ENCODE measurements at places on chromosomes 6 and 20. TPM values are rescaled to one million over a fixed set of nuclear protein-coding genes. Genes with fewer than 3 reads are reported as not detected.

LPA gene
- total RNA-seq: not detected

DNA sequence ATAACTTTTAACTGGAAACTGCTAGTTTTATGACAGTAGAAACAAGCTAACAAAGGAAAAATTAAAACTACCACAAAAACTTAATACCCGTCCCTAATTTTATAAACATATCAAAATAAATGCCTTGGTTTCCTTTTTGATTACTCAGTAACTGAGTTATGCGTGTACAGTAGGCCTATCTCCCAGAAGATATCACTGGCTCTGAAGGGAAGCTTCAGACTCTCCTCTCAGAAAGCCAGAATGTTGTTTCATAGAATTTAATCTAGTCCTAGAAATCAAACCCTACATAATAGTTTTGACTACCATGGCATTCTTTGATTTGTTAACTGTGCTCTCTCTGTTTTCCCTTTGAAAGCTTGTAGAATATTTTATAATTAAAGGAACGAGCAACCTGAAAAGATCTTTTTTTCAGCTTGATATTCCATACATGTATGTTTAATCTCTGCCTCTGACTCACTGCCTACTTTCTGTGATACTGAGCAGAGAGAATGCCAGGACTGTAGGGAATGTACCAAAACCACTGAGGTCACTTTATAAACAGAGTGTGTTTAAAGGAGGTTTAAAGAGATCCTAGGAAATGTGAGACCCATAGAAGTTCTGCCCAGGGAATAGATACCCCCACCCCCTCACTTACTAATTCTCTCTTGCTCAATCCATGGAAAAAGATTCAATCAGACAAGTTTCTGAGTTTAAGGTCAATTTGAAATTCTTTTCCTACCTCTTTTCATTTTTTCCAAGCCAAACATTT, 311.5 kb downstream of the HDGFL1 start:
- DNase-seq: peak; percentile 99

ZBTB2 gene
- total RNA-seq: 9.7 TPM

DDX43 gene
- total RNA-seq: 1.4 TPM

DNA sequence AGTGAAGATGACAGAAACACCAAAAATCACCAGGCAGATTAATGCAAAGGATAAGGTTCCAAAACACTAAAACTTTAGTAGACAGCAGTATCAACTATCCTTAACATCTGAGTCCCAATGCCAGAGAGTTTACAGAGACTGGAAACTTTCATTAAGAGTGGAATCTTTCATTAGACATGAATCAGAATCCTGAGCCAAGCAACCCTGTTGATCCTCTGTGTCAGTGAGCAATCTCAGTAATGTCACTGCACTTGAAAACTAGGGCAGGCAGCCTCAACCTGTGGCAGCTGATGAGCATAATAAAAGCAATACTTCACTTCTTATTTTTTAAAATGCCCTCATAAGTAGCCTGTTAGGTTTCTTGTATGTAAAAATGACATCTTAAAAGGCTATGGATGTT, 252.8 kb upstream of the PLN start:
- DNase-seq: no peak

- no peak for DNase-seq
These were observed 111.1 kb upstream of the KCNK16 start for GRCh38 chr6:39433630-39434029.

- DNase-seq: no peak
These were observed 82.7 kb downstream of the TBXT start for GRCh38 chr6:166084951-166085350.

DNA sequence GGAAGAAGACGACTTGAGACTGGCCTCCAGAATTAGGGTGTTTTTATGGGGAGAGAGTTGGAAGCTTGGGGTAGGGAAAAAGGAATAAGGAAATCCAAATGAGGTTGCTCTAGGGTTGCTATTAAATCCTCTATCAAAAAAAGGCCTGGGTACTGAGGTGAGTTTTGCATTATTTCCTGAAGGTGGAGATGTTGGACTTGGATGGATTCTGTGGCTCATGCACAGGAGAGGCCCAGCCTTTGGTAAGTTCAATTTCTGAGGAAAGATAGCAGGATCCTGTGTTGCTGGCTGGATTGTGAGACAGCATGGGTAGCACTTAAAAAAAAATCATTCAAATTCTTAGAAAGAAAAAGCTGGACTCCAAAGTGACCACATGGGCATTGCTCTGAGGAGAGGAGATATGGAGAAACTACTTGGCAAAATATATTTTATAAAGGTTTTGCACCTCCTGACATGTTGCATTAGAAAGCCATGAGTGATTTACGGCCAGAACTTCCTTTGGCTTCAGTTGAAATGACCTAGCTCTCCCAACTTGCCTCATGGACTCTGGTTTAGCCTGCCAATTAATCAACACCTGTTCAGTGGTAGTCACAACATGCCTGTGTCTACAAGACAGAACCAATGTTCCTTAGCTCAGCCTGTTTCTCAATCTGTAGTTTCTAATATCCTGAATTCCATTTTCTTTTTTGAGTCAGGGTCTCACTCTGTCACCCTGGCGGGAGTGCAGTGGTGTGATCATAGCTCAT, 152.1 kb upstream of the RALGAPA2 start:
- DNase-seq: peak; percentile 15

DNA sequence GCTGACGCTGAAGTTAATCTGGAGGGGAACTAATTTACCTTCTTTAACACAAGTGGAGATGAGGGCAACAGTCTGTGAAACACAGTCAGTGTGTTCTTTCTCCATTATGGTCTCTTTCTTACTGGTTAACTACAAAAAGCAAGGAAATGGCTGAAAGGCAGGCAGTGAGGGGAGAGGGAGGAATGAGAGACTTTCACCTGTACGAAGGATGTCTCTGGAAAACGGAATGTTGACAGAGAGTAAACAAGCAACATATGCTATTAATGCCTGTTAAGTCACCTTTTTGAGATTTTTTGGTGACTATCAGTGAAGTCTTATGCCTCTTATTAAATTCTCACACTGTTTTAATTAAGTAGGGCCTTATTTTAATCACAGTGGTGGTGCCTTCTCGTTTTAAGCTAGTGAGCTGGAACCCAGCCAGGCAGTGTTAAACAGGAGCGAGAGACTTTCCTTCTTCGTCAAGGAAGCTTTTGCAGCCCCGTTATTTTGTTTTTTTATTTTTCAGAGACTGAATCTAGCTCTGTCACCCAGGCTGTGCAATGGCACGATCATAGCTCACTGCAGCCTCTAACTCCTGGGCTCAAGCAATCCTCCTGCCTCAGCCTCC, 165.6 kb downstream of the ATXN1 start:
- no peak for DNase-seq

GRCh38 chr20:3543901-3544507, 73.2 kb downstream of the ATRN start:
- peak; percentile 89 for DNase-seq

DNA sequence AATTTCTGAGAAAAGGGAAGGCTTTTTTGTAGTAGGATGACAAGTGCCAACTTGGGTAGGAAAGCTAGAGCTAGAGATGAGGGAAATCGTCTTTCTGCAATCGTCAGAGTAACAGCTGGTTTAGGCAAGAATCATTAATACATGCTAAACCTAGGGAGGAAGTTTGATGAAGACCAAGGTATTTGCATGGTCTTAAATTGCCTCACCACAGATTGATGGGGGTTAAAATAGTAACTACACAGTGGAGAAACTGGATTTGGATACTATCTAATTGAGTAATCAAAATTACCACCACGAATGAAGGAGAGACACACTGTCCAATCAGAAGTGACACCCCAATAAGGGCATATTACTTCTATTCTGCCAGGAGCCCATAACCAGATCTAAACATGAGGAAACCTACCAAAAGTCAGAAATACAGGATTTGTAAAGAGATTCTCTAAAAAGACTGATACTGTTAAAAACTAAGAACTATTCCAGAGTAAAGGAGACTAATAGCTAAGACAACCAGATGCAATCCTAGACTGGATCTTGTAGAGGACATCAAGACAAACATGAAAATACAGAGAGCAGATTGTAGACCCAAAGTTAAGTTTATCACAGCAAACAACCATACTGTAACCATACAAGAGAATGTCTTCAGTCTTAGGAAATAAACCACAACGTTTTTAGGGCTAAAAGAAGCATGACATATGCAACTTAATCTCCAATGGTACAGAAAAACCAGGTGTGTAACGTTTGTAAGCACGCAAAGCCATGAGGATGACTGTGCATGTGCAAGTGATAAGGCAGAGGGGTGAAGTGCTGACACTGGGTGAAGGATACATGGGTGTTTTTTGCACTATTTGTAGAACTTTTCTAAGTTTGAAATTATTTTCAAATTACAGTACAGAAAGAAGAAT, 21.8 kb downstream of the SNX5 start:
- DNase-seq: no peak

DNA sequence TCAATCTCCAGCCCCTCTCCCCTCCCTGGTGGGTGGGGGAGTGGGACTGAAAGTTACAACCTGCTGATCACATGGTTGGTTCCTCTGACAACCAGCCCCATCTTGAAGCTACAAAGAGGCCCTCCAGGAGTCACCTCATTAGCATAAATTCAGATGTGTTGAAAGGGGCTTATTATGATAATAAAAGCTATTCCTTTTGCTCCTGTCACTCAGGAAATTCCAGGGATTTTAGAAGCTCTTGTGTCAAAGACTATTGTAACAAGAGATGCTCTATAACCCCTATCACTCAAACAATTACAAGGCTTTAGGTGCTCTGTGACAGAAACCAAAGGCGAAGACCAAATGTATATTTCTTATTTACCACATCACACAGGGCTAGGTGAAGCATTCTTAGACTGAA, 30.1 kb upstream of the MBOAT1 start:
- DNase-seq: no peak

RSPH9 gene
- total RNA-seq: 0.17 TPM

TFAP2B gene
- total RNA-seq: 0.35 TPM

GRCh38 chr6:45787384-45787783, 228.3 kb downstream of the CLIC5 start:
- no peak for DNase-seq

DNA sequence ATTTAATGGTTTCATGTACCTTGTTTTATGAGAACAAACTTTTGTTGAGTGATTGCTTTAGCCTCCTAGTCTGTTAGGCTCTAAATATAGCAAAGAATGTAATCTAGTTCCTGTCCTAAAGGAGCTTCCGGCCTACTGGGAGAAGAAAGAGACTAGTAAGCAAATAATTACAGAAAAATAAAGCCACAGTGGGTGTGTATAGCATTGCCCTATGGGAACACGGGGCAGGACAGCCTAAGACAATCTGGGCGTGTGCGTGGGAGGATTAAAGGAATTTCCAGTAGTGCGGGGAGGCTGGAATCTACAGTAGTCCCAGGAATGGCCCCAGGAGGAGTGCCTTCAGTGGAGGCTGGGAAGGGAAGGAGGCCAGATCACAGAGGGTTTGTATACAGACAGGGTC, 98.1 kb upstream of the AKAP12 start:
- DNase-seq: peak; percentile 22

GRCh38 chr6:1063671-1064355, 248.1 kb upstream of the FOXQ1 start:
- no peak for DNase-seq

GRCh38 chr6:108302386-108302785, 7.5 kb downstream of the AFG1L start:
- DNase-seq: no peak

DNA sequence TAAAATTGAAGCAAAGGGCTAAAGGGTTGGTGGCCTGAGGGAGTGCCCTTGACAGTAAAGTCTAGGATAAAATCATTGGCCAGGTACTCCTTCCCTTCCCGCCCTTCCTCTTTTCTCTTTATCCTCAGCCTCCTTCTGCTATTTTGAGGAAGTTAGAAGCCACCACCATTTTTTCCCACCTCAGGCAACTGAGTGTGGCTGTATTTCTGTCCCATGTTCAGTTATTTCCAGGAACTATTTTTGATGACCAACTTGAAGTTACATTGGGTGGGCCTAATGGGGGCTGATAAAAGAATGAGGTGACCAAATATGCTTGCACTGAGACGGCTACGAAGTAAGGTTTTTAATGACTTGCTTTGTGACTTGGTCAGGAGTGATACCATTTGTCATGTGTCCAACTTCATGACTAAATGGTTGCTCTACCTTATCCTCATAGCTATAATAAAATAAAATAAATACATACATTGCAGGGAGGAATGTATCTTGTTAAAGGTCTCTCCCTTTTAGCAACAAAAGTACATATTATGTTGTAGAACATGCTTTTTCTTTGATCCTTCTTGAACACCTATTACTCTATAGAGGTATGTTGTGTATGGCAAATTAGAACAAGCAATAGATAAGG, 12.0 kb downstream of the PTPN1 start:
- no peak for DNase-seq

DNA sequence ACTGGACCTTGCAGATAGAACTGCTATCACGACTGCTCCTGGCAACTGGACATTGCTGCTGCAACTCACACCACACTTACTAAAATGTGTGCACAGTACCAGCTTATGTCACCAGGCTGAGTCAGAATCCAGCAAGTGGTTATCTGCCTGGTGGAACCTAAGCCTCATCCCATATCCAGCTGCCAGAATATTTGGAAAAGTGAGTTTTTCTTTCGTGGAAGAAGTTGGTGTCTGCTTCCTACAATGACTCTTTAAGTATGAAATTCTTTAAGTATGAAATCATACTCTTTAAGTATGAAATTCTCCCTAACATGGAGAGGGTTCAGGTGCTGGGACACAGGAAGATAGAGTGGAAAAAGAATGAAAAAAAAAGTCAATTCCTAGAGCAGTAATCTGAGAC, 16.4 kb upstream of the POLR1H start:
- DNase-seq: no peak

DNA sequence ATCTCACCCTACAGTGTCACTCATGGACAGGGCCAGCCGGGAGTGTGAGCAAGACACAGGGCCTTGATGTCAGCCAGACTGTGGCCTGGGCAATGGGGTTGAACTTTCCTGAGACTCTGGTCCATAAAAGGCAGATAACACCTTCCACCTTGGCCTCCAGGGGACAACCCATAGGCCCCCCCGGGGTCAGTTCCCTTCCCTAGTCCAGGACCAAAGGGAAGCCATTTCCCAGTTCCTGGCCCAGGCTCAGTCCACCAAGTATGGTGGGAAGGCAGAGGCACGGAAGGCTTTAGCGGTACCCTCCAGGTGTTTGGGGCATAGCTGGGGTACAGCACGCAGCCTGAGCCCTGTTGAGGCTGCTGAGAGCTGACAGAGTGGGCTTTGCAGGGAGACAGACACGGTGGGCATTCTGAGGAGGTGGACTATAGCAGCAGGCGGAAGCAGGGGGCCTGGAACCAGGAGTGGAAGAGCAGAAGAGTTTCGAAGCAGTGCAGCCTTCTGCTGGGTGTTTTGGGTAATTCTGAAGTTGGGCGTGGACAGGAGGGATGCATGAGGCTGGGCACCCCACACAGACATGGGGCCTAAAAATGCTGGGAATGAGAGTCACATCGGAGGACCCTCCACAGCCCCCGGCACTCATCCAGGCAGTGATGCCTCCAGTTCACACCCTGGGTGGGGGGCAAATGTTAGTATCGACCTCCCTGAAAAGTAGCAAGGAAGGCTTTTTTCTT, 43.9 kb upstream of the CD93 start:
- DNase-seq: no peak

DNA sequence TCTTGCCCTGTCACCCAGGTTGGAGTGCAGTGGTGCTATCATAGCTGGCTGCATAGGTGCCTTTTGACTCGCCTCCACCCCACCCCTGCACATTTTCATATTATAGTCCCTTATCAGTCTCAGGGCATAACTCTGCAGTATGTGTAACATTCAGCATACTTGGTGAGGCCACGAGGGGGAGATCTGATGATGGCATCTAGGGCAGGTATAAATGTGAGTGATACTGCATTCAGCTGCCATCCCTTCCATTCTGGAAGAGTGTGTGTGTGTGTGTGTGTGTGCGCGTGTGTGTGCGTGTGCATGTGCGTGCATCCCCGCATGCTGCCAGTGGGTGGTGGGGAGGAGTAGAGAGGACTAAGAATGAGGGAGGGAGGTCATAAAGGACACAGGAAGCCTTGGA, 81.4 kb downstream of the JARID2 start:
- no peak for DNase-seq

CLDN20 gene
- not detected for total RNA-seq

GRCh38 chr6:30570740-30571074, 535 bp upstream of the ABCF1 start:
- DNase-seq: peak; percentile 21

All from renal cortical epithelial cell (primary cell).